ENCODE measurements at places on chromosomes 2 and 18.

DNA sequence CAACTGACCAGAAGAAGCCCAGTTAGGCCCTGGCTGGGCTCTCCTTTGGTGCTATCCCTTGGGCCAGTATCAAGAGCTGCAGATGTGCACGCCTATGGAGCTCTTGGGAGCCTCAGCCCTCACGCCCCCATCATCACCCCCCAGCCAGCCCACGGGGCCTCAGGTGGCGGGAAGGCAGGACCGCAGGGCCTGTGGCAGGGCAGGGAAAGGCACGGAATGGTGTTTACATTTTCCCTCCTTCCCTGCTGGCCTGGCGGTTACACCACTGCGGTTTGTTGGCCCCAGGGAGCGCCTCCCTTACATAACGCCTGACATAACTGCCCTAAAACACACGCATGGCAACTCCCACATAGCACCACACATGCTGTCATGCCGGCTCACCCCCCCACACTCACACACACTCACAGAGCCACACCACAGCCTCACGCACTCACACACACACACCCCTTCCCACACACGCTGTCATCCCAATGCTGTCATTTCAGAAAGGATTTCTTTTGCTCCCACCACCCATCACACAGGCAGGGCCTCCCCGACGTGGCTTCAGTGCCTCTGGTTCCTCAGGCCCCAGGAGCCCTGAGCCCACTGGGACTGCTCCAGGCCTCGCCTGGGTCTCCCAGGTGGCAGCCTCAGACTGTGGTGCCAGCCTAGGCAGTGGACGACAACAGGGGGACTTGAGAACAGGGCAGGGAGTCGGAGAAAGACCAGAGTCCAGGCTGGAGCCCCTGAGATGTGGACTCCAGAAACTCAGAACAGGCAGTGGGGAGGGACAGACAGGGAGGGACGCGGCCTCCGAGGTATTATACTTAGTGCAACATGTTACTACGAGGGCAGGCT is 15.7 kb downstream of the ZFP36L2 start:
- no peak for DNase-seq

DNA sequence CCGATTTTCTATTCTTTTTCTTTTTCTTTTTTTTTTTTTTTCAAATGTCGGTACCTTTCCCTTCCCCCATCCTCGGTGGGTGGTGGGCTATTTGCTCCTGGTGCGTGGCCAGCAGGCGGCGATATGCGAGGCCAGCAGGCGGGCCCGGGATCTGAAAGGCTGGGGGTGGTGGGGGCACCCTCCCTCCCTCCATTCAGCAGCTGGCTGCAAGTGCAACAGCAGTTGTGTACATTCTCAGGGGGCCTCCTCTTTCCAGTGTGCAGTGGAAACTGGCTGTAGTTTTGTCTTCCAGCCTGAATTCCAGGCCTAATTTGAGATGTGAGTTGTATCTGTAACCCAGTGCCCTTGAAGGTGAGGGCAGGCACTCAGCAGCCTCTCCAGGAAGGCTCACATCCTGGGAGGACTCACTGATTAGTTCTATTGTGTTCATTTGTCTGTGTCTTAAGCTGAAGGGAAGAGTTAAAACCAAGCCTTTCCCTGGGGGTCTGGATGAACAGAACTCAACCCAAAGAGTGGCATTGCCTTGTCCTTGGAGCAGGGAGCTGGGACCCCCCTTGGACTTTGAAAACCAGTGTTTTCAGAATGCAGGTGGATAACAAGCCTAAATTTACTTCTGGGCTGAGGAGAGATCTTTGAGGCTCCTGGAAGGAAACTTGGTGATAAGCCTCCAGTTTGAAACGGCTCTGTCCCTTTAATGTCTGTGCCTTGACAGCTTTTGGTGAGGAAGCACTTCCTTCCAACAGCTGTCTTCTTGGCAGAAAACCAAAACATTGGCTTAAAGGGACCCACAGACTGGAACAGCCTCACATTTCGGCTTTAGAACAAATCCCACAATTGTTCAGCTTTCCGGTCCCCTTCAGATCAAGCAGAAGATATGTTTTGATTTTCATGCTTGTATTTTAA is 3.3 kb downstream of the MYCN start:
- DNase-seq = no peak

DNA sequence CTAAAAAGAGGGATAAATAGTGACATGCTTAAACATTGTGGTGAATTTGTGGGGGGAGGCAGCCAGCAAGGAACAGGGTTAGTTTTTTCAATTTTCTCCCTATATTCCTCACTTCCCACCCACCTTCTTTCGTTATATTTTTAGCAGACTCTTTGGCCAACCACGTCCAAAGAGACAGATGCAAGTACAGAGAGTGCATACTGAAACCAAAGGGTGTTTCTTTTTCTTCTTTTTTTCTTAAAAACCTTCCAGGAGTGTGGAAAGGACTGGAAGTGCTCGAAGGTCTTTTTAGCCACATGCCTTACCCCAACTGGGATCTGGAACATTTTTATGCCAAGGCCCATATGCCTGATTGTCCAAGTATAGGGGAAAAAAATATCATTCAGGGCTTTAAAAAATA is 59.0 kb downstream of the TNP1 start:
- DNase-seq = no peak

- DNase-seq = no peak
Measured at GRCh38 chr2:2590841-2591541, 259.9 kb upstream of the MYT1L start.

- no peak for DNase-seq
Measured at GRCh38 chr2:70979180-70979488, 704 bp downstream of the ANKRD53 start.

GRCh38 chr2:207513551-207514257 is 16.1 kb upstream of the CREB1 start:
- no peak for DNase-seq

DNA sequence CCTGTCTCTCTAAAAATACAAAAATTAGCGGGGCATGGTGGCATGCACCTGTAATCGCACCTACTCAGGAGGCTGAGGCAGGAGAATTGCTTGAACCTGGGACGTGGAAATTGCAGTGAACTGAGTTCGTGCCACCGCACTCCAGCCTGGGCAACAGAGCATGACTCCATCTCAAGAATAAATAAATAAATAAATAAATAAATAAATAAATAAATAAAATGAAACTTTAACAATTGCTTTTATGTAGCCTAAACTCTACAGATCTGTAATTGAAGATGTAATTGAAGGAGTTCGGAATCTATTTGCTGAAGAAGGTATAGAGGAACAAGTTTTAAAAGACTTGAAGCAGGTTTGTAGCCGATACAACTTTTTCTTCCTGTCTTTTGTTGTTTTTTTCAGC is 2.9 kb downstream of the GTF2A1L start:
- no peak for DNase-seq
